ENCODE measurements at places on chromosomes 7 and 10.
A peak's percentile ranks its signal among the peaks of the same experiment; 100 is the strongest.

GRCh38 chr10:101287997-101288635 lies 58.9 kb upstream of the LBX1 start:
- no peak for DNase-seq

DNA sequence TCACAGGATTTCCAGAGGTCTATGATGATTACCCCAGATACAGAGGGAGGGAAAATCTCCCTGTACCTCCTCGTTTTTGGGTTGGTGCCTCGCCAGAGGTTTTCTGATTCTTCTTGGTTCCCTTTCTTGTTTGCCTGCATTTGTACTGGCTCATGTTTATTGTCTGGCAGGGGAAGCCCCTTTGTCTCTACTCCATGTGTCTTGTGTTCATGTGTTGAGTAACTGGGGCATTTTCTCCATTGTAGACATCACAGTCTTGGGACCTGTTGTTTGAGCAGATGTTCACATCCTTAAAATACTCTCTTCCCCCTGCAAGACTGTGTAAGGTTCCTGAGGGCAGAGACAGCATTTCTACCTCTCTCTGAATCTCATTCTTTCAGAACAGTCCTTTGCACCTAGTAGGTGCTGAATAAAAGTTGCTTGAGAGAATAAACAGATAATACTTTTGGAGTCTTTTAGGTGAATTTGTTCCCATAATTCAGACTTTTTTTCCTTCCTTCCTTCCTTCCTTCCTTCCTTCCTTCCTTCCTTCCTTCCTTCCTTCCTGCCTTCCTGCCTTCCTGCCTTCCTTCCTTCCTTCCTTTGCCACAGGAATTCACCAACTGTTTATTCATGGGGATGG lies 25.1 kb downstream of the CDK14 start:
- no peak for DNase-seq

- DNase-seq = no peak
Measured at GRCh38 chr10:36465604-36466379, 659.6 kb upstream of the ANKRD30A start.

- DNase-seq = no peak
Measured at GRCh38 chr10:67401711-67402110, 294.3 kb downstream of the CTNNA3 start.

- DNase-seq = no peak
Measured at GRCh38 chr7:115040495-115040894, 118.6 kb downstream of the MDFIC start.

GRCh38 chr7:2924866-2925840 lies 81.0 kb upstream of the GNA12 start:
- DNase-seq = no peak

DNA sequence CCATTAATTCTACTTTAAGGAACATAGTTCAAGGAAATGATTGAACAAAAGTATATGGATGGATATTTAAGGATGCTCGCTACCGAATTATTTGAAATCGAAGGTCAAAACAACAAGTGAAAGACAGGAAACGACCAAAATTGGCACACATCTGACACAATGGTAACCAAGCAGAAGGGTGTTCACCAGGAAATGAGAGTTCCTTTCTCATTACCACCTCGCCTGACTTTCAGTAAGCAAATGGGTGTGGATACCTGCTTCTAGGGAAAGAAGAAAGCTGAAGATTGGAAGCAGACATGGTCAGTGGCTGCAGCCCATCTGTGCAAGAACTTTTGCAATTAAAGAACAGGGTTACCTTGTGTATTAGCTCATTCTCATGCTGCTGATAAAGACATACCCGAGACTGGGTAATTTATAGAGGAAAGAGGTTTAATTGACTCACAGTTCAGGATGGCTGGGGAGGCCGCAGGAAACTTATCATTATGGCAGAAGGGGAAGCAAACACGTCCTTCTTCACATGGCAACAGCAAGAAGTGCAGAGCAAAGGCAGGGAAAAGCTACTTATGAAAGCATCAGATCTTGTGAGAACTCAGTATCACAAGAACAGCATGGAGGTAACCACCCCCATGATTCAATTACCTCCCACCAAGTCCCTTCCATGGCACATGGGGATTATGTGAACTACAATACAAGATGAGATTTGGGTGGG lies 6.2 kb upstream of the TMEM273 start:
- DNase-seq = no peak

GRCh38 chr7:147033641-147034040 lies 917.0 kb downstream of the CNTNAP2 start:
- DNase-seq = no peak

GRCh38 chr7:3206771-3207191 lies 94.3 kb upstream of the SDK1 start:
- DNase-seq = no peak

- DNase-seq = no peak
Measured at GRCh38 chr7:133941496-133941895, 185.6 kb upstream of the LRGUK start.

DNA sequence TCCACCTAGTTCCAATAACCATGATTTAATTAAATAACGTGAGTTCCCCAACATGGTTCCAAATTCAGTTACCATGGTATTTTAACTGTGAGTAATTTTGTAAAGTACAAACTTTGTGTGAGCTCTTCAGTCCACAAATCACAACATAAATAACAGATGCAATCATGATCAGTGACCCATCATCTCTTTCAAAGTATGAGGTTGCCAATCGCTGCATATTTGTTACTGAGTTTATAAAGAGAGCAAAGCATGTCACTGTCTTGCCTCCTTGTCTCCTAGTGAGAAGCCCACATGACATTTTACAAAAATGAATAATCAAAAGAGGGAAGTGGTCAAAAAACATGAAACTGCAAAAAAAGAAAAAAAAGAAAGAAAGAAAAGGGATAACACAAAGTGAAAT lies 69.1 kb upstream of the PDSS1 start:
- no peak for DNase-seq

GRCh38 chr10:121519901-121520493 lies 78.2 kb downstream of the FGFR2 start:
- peak; percentile 77 for DNase-seq

GRCh38 chr7:110607050-110607857 lies 483.7 kb upstream of the LRRN3 start:
- no peak for DNase-seq
